ENCODE measurements at places on chromosomes 16 and 17.

- DNase-seq, result no peak
These were observed 14.6 kb downstream of the CDH3 start for GRCh38 chr16:68659412-68660358.

GRCh38 chr17:68924793-68925720 lies 30.1 kb downstream of the ABCA8 start:
- DNase-seq, result no peak

GRCh38 chr16:28937222-28937876 lies 5.6 kb downstream of the CD19 start:
- no peak for DNase-seq

DNA sequence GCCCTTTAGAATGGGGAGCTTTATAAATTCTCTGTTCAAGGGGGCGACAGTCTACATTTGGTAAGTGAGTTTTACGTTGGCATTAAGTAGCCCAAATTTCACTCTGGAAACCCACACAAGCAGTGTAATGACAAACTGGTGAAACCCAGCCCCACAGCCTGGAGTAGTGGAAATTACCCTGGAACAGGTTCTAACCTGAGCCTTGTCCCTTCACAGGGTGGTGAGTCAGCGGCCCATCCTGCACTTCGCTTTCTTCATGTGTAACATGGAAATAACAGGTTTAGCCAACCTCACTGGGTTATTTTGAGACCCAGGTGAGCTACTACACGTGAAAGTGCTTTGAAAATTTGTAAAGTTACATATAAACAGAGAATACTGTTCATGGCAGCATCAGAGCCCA lies 3.5 kb upstream of the TLCD3A start:
- DNase-seq, result no peak

- DNase-seq, result peak; percentile 83
These were observed 150.8 kb downstream of the SSH2 start for GRCh38 chr17:29778956-29779811.

- DNase-seq, result peak; percentile 29
These were observed 1.0 kb downstream of the ORAI3 start for GRCh38 chr16:30949650-30950515.

DNA sequence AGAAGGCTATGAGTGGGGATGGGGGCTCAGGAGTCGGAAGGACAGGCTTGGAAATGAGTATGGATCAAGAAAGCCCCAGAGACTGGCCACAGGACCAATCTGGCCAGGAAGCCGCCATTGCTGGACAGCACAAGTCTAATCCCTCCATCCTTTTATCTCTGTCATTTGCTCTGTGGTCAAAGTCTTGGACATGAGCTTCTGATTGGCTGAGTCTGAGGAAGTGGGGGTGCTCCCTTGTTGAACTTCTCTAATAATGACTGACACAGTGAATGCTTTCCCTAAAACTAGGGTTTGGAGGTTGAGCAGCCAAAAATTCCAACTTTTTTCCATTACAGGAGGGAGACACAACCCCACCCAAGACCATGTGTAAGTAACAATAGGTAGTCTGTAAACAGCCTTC lies 97.4 kb downstream of the MARF1 start:
- DNase-seq, result no peak

GRCh38 chr16:24645739-24646645 lies 83.5 kb upstream of the TNRC6A start:
- no peak for DNase-seq

- DNase-seq, result no peak
These were observed 24.2 kb upstream of the CMTM4 start for GRCh38 chr16:66720766-66721165.

DNA sequence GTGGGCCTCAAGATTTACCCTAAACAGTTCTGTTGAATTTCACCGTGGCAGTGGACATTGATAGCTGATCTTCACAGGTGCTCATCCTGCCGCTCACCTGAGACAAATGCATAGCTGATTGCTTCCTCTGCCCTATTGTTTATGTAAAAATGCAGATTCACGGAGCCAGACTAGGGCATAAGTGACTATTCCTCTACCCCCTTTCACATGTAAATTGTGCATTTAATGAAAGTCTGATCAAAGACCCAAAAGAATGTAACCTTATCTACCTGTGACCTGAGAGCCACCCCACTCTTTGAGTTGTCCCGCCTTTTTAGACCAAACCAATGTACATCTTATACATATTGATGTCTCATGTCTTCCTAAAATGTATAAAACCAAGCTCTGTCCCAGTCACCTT lies 312.4 kb upstream of the CDH5 start:
- no peak for DNase-seq

DNA sequence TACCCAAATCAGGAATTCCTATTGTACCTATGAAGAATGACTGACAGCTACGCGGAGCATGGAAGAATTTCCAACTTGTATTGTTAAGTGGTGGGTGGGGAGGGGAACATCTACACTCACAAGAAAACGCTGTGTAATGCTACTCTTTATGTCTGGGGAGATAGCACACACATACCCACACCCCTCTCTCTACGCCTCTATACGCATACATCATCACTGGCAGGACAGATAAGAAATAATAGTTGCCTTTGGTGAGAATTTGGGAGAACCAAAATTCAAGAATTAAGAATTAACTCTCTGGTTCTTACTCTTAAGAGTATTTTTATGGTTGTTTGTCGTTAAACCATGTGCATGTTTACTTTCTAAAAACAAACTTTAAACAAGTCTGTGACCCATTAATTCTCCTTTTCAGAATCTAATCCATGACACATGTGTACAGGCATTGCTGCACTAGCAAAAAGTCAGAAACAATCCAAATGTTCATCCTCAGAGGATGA lies 33.9 kb downstream of the CREBBP start:
- DNase-seq, result no peak

DNA sequence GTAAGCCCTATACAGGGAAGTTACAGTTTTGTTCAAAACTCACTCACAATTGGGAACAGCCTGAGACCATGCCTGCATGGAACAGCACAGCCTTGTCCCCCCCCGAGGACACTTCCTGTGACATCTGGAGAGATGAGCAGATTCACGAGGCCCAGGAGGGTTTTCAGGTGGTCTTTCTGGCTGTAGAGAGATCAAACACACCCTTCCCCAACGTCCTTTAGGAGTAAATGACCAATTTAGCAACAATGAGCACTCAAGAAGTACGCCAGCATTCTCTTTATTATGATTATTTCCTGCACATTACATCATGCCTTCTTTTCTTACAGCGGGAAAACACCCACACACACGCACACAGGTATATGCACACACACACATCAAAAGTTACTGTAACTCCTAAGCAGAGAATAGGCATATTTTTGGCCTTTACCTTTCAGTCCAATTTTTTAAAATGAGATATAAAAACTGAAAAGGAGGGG lies 39.0 kb downstream of the ADCY9 start:
- DNase-seq, result no peak

- DNase-seq, result no peak
These were observed 102.9 kb downstream of the NDE1 start for GRCh38 chr16:15752717-15753488.

DNA sequence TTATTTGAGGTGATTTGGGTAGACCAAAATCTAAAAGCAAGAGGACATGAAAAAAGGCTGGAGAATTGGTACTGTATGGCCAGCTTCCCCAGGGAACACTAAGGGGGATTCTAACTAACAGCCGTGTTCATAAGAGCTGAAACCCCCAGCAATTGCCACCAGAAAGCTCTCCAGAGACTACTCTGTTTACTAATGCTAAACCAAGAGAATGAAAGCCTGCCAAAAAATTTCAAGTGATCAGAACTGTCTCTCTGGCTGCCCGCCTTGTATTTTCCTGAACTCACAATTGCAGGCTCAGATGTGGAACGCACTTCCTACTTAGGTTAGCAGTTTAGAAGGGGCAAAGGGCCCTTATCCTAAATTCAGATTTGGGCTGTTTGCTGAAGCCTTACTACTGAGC lies 24.1 kb downstream of the MYH10 start:
- no peak for DNase-seq

GRCh38 chr17:3959295-3959899 lies 4.8 kb downstream of the ATP2A3 start:
- no peak for DNase-seq

GRCh38 chr17:7550344-7550743 lies 1.5 kb downstream of the TNFSF12 start:
- DNase-seq, result no peak

DNA sequence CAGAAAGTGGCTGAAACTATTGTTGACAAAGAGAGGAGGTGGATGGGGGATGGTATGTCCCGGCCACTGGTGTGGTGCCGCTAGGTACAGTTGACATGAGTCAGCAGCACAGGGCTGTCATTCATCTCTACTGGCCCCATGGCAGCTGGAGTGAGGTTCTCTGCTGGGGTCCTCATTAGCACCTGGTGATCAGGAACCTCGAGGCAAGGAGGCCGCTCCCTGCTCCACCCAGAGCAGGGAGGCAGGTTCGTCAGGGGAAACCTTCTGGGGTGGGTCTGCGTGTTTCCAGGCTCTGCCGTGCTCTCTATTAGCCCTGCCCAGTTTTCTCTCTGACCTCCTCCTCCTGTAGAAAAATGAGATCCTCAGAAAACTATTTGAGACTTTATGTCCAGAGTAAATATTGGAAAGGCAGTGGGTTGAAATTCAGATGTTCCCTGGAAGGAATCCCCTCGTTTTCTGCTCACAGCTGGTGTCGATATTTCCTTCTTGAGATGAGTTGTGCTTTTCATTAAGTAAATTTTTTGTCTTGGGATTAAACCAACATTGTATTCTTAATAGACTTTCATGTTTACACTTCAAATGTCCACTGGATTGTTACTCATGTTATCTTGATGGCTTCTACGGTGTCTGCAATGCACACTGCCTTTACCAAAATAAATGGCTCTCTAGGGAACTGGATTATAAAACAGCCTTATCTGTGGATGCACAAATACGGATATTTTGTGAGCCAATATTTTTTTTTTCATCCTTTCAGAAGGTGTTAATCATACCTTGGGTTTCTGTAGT lies 7.1 kb downstream of the NTN1 start:
- DNase-seq, result no peak

DNA sequence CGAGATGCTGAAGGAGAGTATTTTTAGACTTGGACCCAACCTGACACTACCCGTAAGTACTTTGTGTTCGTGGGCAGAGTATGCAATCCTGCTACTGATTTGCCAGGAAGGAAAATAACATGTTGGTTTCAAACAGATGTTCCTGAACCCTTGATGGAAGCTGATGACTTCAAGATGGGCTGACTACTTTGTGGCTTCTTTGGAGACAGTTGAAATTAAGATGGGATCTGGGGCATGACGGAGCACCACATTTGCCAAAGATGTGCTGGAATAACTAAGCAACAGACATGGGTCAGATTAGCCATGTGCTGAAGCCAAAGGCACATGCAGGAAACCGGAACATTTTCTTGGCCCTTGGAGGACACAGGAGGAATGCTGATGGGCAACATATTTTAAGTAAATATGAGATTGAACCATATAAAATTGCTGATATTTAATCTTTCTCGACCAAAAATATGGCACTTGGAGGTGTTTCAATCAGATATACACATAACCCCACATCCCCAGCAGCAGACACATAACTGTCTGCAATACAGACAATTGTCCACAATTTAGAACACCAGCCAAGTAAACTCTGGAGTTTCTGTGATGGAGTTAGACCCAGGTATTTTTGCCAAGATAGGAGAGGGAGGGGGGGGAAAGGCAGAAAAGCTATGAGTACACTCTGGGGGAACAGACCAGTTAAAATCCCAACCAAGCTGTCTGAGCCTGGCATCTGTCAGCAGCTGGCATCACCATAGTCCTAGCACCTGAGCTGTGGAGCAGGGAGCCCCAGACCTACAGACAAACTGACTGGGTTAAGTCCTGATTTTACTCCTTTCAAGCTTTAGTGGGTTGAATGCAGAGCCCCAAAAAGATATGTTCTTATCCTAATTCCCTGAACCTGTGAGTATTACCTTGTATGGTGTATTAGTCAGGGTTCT lies 329.4 kb upstream of the CDH5 start:
- DNase-seq, result no peak

GRCh38 chr17:19712436-19713004 lies 3.9 kb downstream of the SLC47A2 start:
- DNase-seq, result no peak

- DNase-seq, result no peak
These were observed 16.7 kb downstream of the CHST5 start for GRCh38 chr16:75519175-75519574.

- no peak for DNase-seq
These were observed 18.8 kb downstream of the TTYH2 start for GRCh38 chr17:74231928-74232907.

GRCh38 chr16:79698341-79698753 lies 97.8 kb upstream of the MAF start:
- no peak for DNase-seq

GRCh38 chr17:73284906-73285602 lies 23.4 kb upstream of the CPSF4L start:
- DNase-seq, result no peak

- no peak for DNase-seq
These were observed 46.3 kb downstream of the CYB5D2 start for GRCh38 chr17:4189280-4189679.

DNA sequence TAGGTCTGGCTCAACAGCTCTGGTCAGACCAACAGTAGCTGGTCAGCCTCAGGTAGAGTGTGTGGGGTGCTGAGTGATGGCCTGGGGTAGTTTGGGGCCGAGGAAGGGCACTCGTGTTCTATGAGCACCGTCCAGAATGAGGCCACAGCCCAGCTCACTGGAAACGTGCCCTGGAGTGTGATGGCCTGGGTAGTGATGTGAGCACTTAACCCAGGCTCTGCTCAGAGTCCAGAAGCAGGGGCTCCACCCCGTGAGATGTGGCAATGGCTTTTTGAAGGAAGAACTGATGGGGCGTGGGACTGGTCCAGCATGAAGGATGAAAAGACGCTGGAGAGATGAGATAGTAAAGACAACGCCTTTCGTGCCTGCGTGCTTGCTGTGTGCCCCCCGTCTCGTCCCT lies 35.3 kb downstream of the NTN1 start:
- DNase-seq, result no peak

DNA sequence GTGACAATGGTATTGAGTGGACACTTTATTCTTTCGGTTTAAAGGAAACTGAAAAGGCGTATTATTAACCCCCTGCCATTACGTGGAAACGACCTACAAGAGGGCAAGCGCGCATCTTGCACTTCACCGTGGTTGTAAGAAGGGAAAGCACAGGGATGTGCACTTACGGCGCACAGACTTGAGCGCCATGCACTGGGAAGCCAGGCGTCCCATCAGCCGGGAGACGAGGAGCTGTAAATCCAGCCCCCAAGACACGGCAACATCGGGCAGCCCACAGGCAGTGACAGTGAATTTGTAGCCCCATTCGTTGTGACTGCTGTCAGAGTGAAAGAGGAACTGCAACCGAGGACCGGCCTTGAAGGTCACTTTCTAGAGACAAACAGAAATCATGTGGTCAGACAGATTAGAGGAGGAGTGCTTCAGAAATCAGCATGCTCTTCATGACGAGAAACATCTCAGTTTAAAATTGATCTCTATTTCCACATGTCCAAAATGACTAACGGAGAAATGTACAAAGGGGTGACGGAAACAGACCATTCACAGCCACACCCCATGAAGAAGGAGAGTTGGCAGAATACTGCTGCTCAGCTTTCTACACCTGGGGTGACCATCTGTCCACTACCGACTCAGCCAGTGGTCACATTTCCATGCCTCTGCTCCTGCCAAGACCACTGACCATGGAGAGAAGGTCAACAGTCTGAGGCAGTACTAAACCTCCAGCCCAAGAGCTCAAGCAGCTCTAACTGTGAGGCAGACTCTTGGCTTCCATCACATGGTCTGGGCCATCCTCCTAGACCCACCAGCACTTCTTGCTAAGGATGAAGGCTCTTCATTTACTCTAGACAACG lies 68.6 kb downstream of the ZZEF1 start:
- no peak for DNase-seq
